ENCODE measurements at places on chromosomes 1 and 21.
A peak's percentile ranks its signal among the peaks of the same experiment; 100 is the strongest.

GRCh38 chr1:26784023-26784871 lies 3.5 kb upstream of the PIGV start:
- DNase-seq = no peak

- no peak for DNase-seq
Observed at GRCh38 chr1:203187689-203188264, 1.3 kb upstream of the CHI3L1 start.

- no peak for DNase-seq
Observed at GRCh38 chr1:228969953-228970800, 234.9 kb downstream of the RHOU start.

- DNase-seq = no peak
Observed at GRCh38 chr1:67072749-67073148, 18.8 kb upstream of the SLC35D1 start.

GRCh38 chr1:149888999-149889289 lies 10.4 kb upstream of the BOLA1 start:
- DNase-seq = no peak

DNA sequence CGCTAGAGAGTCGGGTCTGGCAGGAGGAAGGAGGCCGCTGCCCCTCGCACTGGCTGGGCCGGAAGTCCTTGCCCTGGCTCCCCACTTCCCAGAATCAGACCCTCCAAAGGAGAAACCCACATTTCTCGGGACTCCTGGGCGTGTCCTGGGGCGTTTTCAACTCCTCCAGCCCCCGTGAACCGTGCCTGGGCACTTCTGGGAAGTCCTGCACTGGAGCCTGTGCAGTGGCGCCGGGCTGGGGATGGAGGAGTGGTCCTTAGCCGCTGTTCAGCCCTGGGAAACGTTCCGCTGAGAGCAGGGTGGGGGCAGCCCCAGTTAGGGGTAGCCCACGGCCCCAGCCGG lies 3.0 kb downstream of the IGSF21 start:
- DNase-seq = no peak

DNA sequence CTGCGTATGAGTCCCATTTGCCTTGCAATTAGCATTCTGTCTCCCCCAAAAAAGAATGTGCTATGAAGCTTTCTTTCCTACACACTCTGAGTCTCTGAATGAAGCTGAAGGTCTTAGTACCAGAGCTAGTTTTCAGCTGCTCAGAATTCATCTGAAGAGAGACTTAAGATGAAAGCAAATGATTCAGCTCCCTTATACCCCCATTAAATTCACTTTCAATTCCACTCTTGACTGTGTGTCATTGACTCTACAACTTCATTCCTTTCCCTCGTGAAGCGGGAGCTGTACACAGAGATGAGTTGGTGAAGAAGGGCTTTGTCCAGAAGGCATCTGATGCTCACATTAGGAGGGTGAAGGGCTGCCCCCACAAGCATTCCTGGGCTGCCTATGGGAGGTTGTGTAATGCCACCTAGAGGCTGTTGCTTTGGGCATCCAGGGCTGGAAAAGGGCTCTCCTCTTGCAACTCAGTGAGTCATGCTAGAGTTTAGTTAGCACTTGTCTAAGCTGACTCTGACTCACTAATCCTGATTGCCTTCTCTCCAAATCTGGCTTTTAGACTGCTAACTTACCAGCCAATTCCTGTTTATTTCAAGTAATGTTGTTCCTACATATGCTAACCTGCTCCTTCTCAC lies 1.8 kb downstream of the SPRR1B start:
- DNase-seq = peak; percentile 24

GRCh38 chr1:219650880-219651279 lies 38.0 kb upstream of the ZC3H11B start:
- DNase-seq = no peak

GRCh38 chr21:41411449-41412089 lies 14.5 kb upstream of the MX1 start:
- DNase-seq = no peak

- no peak for DNase-seq
Observed at GRCh38 chr1:234697015-234697414, 87.0 kb upstream of the IRF2BP2 start.

DNA sequence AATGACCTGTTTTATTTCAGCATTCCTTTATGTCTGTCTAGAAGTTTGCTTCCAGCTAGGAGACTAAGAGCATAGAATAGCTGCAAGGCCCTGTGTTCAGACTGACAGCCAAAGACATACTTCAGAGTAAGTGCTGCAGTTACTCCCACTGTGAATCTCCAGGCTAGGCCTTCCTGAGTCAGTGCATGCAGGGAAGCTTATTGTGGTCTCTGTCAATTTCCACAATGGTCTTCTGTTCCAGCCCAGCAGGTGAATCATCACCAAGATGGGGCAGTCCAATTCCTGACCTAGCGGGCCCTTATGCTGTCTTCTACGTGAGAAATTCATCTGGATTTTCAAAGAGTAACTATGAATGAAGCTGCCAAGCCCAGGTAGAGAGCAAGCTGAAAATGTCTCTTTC lies 146.3 kb upstream of the C8B start:
- DNase-seq = no peak

DNA sequence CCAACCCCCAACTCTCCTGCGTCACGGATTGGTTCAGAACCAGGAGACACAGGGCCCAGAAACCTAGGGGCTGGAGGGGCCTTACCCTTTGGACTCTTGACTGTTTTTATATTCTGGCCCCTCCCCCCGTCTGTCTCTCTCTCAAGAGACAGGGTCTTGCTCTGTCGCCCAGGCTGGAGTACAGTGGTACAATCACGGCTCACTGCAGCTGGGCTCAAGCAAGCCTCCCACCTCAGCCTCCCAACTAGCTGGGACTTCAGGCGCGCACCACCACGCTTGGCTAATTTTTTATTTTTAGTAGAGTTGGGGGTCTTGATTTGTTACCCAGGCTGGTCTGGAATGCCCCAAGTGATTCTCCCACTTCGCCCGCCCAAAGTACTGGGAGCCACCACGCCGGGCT lies 52.5 kb downstream of the PRKCZ start:
- no peak for DNase-seq

GRCh38 chr21:33207449-33208149 lies 22.1 kb upstream of the IFNAR2 start:
- DNase-seq = no peak

- no peak for DNase-seq
Observed at GRCh38 chr1:228918335-228918734, 183.1 kb downstream of the RHOU start.

- DNase-seq = no peak
Observed at GRCh38 chr1:169175461-169175860, 69.0 kb downstream of the ATP1B1 start.

DNA sequence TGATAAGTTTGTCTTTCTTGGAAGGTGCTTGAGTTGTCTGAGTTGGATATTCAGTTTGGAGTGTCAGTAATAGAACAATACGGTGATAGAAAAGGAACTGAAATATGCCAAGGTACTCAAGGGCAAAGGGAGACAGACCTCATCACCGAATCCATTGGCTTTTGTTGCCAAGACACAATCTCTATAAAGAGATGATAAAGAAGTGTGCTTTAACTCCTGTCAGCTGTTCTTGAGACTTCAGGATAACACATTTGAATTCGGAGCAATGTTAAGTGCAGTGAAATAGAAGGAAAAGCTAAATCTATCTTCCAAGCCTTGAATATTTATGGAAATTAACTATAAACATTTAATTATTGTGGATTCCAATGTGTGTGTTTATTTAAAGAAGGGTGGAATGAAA lies 194.7 kb downstream of the DISC1 start:
- DNase-seq = no peak

DNA sequence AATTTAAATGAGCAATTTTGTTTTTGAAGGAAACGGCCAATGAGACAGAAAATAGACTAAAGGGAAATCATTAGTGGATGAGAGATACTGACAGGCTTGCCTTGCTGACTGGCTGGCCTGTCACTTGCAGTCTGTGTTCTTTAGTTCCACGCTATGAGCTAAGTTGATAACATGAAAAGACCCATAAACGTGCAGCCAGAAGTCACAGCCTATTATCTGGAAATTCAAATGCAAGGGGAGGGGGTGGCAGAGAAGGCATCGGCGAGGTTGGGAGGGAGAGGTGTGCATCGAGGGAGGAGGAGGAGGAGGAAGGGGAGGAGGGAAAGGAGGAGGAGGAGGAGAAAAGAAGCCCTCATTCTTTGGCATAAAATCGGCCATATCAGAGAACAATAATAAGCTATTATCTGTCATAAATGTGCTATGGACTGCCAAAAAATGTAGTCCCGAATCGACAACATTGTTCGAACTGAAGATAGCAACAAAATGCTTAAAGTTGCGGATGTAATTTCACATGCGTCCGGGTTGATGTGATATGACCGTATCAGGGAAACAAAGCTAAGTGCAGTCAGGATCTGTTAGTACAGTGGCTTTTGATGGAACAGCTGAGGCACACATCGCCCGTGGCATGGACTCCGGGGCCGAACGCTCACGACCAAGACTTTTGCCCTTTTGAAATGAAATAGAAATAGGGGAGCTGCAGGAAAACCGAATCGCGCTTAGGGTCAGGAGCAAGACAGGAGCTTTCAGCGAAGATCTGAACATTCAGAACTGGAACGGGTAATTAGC lies 11.6 kb upstream of the BARHL2 start:
- no peak for DNase-seq

- no peak for DNase-seq
Observed at GRCh38 chr1:116110567-116111523, at the start of gene MAB21L3. MAB21L3 (plus strand) TSS chr1:116111399; CDS start chr1:116112616, 1,217 bp downstream.

- no peak for DNase-seq
Observed at GRCh38 chr21:17925899-17926298, 106.7 kb upstream of the C21orf91 start.

DNA sequence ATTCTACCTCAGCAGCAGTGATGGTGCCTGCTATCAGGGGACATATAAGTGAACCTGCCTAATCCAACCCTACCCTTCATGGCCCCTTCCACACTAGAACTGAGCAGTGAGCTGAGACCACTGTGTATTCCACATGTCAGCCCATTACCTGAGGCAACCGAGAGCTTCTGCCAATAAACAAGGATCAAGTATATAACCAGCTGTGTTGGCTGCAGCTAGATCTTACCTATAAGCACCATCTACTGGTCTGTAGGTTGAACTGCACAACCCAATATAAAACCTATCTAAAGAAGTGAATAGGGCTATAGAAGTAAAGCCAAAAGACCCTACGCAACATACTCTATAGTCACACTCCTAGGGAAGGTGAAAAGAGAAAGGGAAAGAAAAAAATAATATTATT lies 376.9 kb downstream of the HHIPL2 start:
- no peak for DNase-seq

- DNase-seq = no peak
Observed at GRCh38 chr1:209550519-209550918, 33.0 kb upstream of the CAMK1G start.

DNA sequence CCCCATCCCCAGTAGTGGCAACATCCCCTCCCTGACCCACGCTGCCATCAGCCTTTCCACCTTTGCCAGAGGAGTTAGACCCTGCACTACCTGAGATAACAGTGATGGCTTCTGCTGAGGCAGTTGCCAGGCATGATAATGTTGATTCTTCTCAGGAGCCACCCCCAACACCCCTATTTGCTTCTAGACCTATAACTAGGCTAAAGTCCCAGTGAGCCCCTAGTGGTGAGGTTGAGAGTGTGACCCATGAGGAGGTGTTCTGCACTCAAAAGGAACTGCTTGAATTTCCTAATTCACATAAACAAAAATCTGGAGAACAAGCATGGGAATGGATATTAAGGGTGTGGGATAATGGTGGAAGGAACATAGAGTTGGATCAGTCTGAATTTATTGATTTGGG lies 159.6 kb upstream of the COL11A1 start:
- no peak for DNase-seq

DNA sequence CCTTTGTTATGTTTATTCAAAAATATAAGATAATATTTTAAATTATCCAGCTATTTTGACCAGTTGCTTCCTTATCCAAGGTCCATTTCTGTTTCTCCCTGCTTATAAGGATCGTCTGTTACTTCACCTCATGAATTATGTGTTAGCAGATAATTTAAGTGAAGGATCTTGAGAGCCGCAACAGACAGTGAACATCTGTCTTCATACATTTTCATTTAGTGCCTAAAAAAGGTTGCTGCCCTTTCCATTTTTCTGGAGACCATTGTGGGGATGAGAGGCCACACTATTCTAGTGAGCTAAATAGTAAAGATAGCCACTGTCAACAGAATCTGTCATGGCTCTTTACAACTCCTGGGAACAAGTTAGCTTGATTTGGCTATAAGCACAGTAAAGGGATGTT lies 154.0 kb downstream of the CLEC20A start:
- DNase-seq = no peak

GRCh38 chr1:92964316-92964715 lies 3.1 kb upstream of the DIPK1A start:
- no peak for DNase-seq

DNA sequence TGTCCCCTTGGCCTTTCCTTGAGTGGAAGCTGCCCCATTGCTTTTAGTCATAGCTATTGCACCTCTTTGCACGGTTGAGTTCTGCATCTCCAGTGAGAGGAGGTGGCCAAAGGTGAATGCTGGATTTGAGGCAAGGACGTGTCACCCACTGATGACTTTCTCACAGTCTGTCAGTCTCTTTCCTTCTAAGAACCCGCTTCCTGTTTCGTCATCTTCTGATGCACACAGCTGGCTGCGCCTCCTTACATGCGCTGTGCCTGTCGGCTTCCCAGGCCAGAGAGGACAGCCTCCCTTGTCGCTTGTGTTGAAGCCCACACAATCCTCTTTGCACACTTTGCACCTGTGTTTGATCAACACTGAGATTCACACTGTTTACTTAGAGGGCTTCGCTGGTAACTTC lies 41.8 kb upstream of the PWP2 start:
- DNase-seq = peak; percentile 71

Data from activated T-cell treated with anti-CD3 and anti-CD28 coated beads, Interleukin-2, amount 50 U/mL, for 48 hours (primary cell).